Ammon's horn (tissue), 1 donor: ENCODE measurements at places on chromosomes 2 and 18.
A peak's percentile ranks its signal among the peaks of the same experiment; 100 is the strongest.

GRCh38 chr18:7764405-7764804 lies 197.3 kb downstream of the PTPRM start:
- DNase-seq = no peak

DNA sequence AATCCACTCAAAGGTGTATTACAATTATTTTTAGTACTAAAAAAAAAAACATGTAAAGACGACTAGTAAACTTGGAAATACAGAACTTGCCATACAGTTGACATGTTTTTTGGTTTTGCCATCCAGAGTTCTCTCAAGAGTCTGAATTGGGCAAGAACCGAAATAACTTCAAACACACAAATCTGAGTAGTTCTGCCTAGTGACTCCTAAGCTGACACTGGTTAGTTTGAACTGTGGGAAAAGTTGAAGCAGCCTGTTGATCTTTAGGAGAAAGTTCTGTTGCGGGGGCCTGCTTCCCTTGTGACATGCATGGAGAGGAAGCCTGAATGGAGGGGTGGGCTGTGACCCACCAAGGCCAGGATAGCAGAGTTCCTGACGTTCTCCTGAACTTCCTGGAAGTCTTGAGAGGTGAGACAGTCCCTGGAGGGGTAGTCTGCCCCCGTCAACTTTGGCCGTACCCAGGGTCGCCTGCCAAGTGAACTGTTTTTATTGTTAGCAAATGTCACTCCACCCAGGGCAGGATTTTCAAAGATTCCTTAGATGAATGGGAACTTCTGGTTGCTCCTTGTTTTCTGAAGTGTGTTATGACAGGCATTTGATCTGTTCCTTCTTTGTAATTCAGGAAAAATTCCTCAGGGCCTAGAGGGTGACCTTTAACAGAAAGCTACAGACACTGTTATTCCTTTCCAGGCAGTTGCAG lies 85.6 kb upstream of the SPTBN1 start:
- no peak for DNase-seq

- DNase-seq = no peak
Observed at GRCh38 chr18:35376393-35376741, 770 bp downstream of the ZNF396 start.

DNA sequence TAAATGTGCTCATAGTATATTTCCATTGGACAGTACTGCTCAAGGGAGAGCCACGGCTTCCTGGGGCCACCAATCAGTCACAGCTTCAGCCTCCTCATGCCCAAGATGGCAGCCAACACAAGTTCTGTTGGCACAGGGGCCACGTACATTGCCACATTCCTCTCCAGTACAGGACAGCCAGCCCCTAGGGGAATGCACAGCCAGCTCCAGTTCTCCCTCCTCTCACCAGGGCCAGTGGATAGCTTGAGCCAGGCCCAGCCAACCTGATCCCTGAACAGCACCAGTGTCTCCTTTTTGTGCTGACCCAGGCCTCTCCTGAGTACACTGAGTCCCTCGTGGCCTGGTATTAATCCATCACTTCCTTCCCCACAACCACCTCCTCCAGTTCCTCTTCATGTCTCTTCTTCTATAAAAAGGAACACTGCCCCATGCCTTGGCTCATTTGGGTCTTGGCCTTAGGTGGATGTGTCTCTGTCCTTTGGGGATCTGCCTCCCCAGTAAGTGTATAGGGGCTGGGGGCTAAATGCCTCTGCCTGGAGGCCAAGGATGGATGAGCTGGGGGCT lies 168.7 kb downstream of the TNS1 start:
- peak; percentile 42 for DNase-seq

DNA sequence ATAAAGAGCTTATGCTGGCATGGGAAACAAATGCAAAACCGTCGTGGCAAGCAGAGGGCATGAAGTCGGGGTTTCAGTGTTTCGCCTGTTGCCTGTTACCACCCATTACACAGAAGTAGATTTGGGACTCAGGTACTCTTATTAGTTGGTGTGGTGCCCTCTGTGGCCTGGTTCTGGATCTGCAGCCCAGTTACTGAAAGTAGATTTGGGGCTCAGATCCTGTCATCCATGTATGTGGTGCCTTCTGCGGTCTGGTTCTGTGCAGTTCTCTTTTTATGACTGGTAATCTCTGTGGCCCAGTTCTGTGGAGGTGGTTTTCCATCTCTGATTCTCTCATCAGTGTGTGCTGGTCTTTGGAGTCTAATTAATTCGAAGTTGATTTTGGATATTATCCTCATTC lies 45.2 kb downstream of the ADNP2 start:
- DNase-seq = no peak

DNA sequence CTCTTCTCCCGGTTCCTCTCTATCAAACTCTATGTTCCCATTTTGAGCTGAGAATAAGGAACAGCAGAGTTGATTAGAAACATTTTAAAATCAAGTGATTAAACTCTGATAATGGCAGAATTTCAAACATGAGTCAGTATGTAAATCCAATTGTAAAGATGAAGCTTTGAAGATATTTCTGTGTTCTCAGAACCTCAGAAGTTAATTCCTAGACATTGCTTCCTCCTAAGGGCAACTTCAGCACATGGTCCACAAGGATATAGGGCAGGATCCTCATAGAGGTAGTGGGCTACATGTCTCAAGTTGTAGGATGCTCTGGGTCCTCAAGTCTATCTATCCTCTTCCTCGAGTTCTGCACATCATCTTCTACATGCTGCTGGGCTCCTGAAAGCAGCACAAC lies 46.3 kb downstream of the QPCT start:
- DNase-seq = no peak

- no peak for DNase-seq
Observed at GRCh38 chr2:183227176-183227575, 102.9 kb downstream of the NUP35 start.

DNA sequence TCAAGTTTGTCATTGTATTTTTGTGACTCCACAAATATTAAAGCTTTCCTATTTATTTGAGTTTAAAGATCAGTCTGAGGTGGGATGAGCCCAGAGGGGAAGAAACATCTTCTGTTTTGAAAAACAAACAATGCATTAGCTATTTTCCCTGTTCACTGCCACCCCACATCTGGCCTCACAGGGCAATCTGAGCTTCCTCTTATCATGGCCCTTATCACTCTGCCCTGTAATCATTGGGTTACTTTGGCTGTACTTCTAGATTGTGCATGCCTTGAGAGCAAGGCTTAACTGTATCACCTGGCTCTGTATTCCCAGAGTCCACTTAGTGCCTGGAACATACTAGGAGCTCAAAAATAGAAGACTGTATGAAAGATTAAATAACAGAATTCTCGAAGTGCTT lies 241.6 kb upstream of the NT5C1B start:
- DNase-seq = no peak

DNA sequence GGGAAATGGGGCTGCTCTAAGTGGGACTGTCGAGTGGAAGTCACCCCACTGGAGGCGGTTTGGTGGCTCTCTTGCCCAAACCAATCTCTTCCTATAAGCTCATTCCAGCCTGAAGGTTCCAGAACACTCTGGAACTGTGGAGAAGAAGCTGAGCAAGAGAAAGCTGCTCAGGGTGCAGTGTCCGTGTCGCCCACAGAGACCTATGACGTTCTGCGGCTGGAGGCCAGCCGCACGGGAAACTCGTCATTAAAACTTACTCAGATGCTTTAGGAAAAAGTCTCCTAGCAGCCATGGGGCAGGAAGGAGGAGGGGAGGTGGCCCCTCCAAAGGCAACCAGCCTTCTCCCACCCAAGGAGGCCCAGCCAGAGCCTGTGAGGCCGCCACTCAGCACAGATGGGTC lies 41.7 kb downstream of the ADCY3 start:
- DNase-seq = no peak

DNA sequence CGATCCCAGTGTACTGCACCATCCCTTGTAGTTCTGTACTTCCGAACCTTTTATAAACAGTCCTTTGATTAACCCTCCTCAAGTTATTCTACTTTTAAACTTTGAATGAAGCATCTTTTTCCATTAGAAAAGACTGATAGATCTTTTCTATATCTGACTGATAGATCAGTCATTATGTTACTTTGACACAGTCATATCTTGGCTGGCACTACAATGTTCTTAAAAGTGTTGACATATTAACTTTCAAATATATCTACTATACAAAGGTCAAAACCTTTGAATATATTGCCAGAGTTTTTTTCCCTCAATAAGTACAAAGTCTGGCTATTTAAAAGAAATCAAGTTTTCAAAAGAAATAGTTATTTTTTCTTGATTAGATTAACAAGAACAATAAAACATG lies 35.4 kb upstream of the NABP1 start:
- no peak for DNase-seq

- no peak for DNase-seq
Observed at GRCh38 chr2:206266130-206267125, 8.0 kb upstream of the ZDBF2 start.

GRCh38 chr2:42140496-42140895 lies 28.7 kb upstream of the EML4 start:
- no peak for DNase-seq

DNA sequence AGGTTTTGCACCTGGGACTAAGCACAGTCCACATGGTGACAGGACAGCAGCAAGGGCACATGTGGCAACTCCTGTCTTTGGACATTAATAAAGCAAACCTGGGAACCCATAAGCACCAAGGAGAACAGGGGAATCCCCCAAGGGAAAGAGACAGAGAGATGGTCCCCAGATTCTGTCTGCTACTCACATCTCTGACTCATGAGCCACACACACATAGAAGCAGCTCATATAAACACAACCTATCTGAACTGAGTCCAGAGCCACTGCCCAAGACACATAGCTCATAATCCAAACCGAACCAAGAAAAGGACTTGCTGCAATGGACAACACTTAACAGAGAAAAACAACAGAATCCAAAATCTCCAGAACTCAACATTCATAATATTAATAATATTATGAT lies 82.5 kb downstream of the OSBPL1A start:
- no peak for DNase-seq

DNA sequence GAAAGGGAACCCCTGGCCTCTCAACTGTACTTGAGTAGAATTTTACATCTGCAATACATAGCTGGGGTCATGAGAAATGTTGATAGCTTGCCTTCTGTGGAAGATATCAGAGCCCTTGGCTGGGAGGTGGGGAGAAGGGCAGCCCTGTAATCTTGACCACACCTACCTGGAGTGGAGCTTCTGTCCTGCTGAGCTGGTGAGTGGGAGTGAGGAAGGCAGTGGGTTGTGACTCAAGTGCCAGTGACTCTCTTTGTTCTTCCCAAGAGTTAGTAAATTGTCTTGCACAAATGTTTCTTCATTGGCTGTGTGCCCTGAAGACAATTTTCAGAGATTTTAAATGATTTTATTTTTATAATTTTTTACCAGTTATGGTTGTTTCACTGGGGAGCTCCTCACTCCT lies 277.3 kb downstream of the MBD5 start:
- DNase-seq = no peak

GRCh38 chr18:31274931-31275330 lies 43.0 kb upstream of the DSG1 start:
- DNase-seq = no peak

GRCh38 chr2:25674077-25674362 lies 643 bp upstream of the DTNB start:
- peak; percentile 51 for DNase-seq

GRCh38 chr2:73890301-73891092 lies 2.3 kb upstream of the ACTG2 start:
- DNase-seq = no peak

GRCh38 chr2:71922091-71922490 lies 225.6 kb downstream of the CYP26B1 start:
- DNase-seq = no peak

- DNase-seq = no peak
Observed at GRCh38 chr2:140359056-140359771, 1579.0 kb upstream of the NXPH2 start.

GRCh38 chr2:203583701-203584100 lies 48.6 kb upstream of the RAPH1 start:
- no peak for DNase-seq

DNA sequence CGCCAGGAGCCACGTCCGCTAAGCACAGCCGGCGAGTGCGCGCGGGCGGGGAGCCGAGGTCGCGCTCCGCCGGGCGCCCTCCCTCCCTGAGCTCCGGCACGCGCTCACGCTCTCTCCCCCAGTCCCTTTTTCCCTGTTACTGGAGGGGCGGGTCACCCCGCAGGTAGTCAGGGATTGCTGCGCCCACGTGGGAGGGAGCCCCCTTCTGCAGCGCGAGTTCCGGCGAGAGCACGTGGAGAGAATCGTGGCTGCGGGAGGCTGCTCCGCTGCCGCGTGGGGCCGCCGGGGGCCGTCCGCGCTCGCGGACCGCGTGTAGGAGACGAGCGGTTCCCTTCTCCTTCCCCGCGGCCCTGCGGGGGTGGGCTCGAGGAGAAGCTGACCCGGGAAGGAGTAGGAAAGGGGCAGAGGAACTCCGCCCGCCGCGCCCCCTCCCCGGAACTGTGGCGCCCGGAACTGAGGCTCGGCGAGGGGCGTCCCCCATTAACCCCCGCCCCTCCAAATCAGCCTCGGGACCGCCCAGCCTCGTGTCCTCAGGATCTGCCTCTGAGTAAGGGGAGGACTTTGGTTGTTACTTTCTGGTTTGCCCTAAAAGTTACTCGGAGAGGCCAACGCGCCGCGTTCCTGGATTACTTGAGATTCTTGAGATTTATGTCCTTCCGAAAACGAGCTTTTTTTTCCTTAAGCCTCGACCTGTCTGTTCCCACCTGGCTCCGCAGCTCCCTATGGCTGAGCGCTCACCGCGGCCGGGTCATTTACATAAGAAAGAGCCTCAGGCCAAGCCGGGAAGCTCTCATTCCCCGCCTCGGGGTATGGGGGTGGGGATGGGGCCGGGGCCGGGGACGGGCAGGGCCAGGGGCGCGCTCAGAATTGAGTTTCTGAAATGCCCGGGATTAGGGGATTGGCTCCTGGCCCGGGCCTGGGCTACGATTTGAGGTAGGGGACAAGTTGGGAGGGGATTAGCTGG lies 1.1 kb downstream of the HK2 start:
- no peak for DNase-seq

DNA sequence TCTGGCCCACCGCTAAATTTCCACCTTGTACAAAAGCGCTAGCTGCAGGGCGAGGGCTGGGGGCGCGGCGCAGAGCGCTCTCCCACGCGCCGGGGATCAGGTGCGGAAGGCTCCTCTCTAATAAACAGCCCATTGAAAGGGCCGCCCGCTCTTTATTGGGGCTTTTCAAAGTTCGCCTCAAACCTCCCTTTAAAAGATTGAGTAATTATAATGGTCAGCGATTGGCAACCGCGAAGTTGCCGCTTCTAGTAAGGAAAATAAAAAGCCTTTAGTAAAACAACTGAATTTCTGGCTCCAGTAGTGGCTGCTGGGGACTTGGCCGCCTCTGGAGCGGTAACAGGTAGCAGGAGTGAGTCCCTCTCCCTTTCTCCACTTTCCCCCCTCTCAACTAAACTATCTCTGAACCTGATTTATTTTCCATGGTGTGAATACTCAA lies 755 bp downstream of the NEUROD1 start:
- no peak for DNase-seq
